Esophagus squamous epithelium (tissue), 5 donors: ENCODE measurements at places on chromosomes 13 and 19.

DNA sequence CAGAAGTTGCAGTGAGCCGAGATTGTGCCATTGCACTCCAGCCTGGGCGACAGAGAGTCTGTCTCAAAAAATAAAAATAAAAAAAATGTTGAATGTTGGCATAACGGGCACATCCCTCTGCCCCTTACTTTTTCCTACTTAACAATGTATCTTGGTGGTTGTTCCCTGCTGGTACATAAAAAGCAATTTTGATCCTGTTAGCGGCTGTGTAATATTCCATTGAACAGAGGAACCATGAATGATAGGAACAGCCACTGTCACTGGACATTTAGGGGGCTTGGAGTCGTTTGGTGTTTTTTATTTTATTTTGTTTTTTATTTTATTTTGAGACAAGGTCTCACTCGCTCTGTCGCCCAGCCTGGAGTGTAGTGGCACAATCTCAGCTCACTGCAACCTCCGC lies 10.4 kb upstream of the NCCRP1 start:
- no peak for DNase-seq

GRCh38 chr13:30257468-30258099 lies 49.8 kb downstream of the KATNAL1 start:
- no peak for DNase-seq

GRCh38 chr13:64884976-64885375 lies 2345.2 kb downstream of the PCDH9 start:
- no peak for DNase-seq

GRCh38 chr13:86881390-86881789 lies 789.8 kb upstream of the SLITRK5 start:
- DNase-seq, result no peak

DNA sequence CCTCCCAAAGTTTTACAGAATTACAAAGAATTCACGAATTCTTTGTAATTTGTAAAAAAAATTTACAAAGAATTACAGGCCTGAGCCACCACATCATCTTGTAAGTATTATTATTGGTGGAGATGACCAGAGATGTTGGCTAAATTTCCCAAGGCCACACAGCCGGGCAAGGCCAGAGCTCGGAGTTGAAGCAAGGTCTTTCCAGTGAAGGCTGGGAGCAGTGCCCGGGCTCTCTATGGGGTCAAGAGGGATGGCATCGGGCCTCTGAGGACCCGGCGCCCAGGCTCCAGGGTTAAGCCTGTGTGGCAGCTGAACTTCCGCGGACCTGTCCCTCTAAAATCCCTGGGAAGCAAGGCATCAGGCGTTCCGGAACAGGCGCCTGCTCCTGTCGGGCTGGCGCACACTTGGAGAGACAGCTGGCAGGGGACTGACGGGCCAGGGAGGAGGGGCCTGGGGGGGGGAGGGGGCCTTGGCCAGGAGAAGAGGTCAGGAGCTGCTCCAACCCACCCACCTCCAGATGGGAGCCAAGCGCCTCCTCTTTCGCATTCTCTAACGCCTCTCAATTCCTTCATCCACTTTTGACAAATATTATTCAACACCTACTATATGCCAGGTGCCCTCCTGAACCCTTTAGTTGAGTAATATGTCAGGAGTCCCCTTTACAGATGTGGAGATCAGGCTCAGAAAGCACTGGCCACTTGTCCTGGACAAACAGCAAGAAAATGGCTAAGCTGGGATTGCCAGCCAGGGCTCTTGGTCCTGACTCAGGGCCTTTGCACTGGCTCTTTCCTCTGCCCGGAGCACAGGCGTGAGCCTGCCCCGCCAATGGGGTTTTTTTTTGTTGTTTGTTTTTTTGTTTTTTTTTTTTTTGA lies 36.8 kb upstream of the SEMA6B start:
- no peak for DNase-seq
